Activated T-helper 1 cell treated with anti-CD3 and anti-CD28 coated beads, Interleukin-12 subunit alpha, Interleukin-12 subunit beta, Interleukin-2, Interleukin-4 antibody, amounts not matched to agents 30 ng/mL and 10 ng/mL and 1 ng/mL, durations not matched to agents 14 hours and 24 hours and 36 hours (primary cell): ENCODE measurements at places on chromosomes 5 and 9. TPM values are rescaled to one million over a fixed set of nuclear protein-coding genes. Genes with fewer than 3 reads are reported as not detected.

DNA sequence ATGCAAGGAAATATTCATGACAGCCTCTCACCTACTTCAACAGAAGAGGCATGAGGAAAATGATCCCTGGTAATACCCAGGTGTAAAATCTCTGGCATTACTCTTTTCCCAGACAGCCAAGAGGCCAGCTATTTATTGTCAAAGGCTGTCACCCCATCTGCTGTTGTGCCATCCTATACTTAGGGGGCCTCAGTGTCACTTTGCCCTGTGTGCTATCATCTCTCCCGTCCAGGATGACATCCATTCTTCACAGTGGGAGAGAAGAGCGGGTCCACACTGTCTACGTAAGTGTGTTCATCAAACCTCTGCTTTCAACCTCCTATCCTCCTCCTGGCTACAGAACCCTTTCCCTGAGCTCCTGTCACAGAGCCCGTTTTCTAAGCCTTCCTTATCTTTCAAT lies 82.6 kb downstream of the MYO10 start:
- no peak for DNase-seq

The TMEM252 gene
- not detected in 2 replicates for total RNA-seq

The PCDHGA4 gene
- 0.21 and 0.44 TPM in 2 replicates for total RNA-seq

The WDR31 gene
- total RNA-seq, result 1.9 and 2.2 TPM in 2 replicates

The IFNK gene
- total RNA-seq, result not detected in 2 replicates

The CKS2 gene
- 148 and 162 TPM in 2 replicates for total RNA-seq

DNA sequence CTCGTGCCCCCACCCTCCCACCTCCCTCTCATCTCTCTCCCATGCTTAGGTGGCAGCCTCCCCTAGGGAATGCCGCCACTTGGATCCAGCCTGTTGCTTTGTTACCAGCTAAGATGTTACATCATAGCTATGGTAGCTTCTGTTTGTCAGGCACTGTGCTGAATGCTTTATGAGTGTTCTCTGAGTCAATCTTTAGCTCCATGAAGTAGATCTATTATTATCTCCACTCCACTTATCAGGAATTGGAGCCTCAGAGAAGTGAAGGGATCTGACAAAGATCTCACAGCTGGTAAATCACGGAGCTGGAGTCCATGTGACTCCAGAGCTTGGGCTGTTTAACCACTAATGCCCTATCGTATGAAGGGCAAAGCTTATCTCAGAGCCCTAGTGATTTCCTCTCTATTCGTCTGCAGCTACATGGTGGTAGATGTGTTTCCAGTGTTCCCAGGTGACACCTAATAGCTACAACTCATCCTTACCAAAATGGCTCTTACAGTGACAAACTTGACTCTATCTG lies 54.1 kb downstream of the GARNL3 start:
- DNase-seq, result no peak

The CTXN3 gene
- not detected in 2 replicates for total RNA-seq
